Activated naive CD4-positive, alpha-beta T cell treated with Interleukin-2 at 50 U/mL for 16 hours (primary cell): ENCODE measurements at places on chromosomes 12 and 14.

GRCh38 chr12:54968181-54968730 lies 16.3 kb downstream of the TESPA1 start:
- no peak for DNase-seq

- no peak for DNase-seq
These were observed 596.9 kb downstream of the TRHDE start for GRCh38 chr12:72869024-72869423.

DNA sequence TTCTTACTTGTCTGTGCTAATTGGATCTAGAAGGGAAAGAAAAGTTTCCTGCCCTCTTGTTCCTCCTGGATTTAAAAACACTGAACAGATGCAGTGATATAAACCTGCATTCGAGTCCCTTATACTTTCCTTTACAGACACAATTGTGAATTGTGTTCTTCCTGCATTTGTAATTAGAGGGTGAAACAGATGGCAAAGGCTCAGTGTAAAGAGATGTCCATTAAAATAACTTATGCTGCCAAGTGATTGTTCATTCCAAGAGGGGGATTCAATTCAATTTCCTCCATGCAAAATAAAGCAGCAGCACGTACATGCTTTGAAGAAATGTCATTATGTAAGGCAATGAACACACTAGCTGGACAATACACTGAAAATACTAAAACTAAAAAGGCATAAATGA lies 248.3 kb upstream of the LRIG3 start:
- no peak for DNase-seq

DNA sequence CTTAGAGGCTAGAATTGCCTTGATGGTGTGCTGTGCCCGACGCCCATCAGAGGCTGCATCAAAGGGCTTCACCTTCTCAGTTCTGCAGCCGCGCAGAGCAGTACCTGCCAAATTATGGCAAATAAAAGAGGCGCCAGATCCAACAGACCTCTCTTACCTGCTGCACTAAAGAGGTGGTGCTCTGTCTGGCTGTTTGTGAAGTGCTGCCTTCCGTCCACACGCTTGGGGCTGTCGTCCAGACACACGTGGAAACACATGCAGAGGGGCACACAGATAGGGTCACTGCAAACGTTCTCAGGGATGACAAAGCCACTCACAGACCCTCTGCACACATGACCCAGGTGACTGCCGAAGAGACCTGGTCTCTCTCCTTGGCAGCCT lies 617.5 kb downstream of the VRK1 start:
- no peak for DNase-seq

DNA sequence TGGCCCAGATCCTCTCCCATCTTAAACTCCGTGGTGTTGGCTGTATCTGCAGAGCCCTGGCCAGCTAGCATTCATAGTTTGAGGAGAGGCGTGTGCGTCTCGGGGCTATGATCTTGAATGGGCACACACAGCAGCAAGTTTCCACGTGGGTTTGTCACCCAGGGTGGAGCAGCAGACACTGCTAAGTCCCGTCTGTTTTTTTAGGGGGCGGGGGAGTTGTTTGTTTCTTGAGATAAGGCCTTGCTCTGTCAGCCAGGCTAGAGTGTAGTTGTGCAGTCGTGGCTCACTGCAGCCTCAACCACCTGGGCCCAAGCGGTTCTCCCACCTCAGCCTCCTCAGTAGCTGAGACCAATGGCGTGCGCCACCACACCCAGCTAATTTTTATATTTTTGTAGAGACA lies 20.1 kb upstream of the TEX22 start:
- no peak for DNase-seq

DNA sequence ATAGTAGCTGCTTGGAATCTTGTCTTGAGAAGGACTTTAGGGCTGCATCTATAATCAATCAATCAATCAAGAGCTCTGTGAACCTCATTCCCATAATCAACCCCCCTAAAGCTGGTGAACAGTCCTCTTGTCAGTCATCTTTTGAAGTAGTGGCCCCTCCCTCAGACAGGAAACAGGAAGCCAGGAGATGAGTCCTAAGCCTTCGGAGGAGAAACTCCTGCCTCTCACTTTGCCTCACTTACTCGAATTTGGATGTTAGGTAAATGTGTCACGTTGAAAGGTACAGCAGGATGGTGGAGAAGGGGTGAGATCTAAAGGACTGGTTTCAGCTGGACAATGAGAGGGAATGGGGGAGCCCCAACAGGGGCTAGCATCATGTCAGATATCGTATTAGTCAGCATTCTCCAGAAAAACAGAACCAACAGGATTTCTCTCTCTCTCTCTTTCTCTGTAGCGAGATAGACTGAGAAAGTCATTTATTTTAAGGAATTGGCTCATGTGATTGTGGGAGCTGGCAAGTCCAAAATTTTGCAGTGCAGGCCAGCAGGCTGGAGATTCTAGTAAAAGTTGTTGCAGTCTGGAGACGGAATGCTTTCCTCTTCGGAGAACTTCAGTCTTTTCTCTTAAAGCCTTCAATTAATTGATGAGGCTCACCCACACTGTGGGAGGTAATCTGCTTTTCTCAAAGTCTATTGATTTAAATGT lies 144.4 kb upstream of the PWP1 start:
- DNase-seq: no peak

GRCh38 chr14:51638071-51638944 lies 13.4 kb upstream of the FRMD6 start:
- DNase-seq: no peak

GRCh38 chr12:24948420-24948756 lies 513 bp downstream of the BCAT1 start:
- DNase-seq: peak; percentile 38
